ENCODE measurements at places on chromosomes 6 and 20.

- DNase-seq, result no peak
These were observed 941 bp downstream of the SLC17A4 start for GRCh38 chr6:25755483-25755882.

GRCh38 chr6:150868759-150869158 is 3.3 kb downstream of the MTHFD1L start:
- DNase-seq, result no peak

- no peak for DNase-seq
These were observed 114.7 kb downstream of the PLCB1 start for GRCh38 chr20:8246716-8247115.

GRCh38 chr20:48864254-48864653 is 36.5 kb upstream of the PREX1 start:
- DNase-seq, result no peak

DNA sequence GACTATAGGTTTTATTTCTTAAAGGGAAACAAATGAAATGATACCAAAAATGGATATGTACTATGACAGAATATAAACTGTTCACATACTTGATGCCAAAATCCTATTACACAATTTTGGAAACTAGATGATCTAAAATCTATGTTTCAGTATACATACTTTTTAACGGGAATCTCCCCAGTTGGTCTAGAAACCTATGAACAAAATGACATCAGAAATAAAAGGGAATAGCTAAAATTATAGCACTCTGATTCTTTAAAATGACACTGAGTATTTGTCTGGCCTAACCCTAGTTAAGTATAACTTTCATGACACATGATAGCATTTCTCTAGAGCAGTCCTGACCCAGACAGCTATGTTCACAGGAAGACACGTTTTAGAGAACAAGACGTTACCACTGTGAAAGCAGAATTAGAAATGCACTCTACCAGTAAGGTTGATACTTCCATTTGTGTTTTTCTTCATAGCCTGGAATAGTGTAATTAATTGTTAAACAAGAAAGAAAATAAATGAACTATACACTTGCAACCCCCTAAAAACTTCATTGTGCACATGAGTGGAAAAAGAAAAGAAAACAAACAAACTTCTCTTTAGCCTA is 3.3 kb downstream of the OSER1 start:
- no peak for DNase-seq

DNA sequence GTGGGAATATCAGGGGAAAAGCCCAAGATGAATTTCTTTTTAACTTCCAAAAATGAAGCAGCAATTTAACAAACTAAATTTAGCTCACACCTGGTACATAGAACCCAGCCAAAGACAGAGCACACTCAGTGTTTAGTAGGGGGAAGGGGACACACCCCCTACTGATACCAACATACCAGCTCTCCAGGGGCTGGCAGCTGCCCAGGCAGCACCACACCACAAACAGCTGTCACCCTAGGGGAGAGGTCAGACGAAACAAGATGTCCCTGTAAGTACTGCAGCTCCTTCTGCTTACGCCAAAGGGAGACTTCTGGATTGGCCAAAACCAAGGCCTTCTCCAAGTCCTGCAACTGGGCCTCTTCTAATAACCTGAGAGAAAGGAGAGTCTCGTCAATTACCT is 26.0 kb downstream of the MDN1 start:
- no peak for DNase-seq

DNA sequence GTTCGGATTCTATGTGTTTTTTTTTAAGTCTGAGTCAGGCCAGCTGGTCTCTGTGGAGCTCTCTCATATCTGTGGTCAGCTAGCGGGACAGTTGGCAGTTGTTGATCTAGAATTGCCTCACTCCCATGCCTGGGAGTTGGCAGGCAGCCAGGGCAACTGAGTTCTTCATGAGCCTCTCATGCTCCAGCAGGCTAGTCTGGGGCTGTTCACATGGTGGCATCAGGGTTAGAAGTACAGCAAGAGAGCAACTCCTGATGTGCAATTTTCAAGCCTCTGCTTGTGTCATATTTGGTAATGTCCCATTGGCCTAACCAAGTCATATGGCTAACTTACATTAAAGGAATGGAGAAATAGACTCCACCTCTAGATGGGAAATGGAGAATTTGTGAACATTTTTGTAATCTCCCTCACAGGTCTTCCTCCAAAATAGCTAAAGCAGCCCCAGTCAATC is 6.7 kb upstream of the IFT52 start:
- DNase-seq, result no peak

DNA sequence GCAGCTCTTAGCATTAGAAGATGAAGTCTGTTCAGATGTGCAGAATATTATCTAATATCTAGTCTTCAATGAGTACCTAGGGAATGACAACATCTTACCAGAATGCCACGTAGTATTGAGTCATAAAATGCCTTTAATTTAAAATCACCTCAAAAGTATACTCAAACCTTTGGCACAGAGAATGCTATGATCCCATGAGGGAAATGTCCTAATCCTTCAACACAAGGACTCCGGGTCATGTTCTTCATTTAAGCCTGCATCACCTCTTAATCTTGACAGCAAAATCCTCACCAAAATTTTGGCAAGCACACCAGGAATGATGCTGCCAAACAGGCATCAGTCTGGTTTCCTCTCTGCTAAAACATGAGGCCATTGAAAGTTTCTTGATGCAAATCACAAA is 23.6 kb upstream of the MARCKS start:
- DNase-seq, result no peak

GRCh38 chr6:169231790-169232506 is 21.7 kb downstream of the THBS2 start:
- DNase-seq, result no peak

- no peak for DNase-seq
These were observed 53.9 kb downstream of the PXDC1 start for GRCh38 chr6:3697609-3698008.

Data from NCI-H1436 (cell line).